Stimulated activated CD4-positive, alpha-beta T cell treated with anti-CD3 and anti-CD28 coated beads, Interleukin-2, amount 100 ng/mL, for 24 hours (primary cell): ENCODE measurements at places on chromosomes 4 and X.

GRCh38 chr4:2937146-2937857 lies 25.9 kb downstream of the NOP14 start:
- DNase-seq, result no peak

GRCh38 chr4:136831553-136831952 lies 700.7 kb downstream of the PCDH18 start:
- no peak for DNase-seq

DNA sequence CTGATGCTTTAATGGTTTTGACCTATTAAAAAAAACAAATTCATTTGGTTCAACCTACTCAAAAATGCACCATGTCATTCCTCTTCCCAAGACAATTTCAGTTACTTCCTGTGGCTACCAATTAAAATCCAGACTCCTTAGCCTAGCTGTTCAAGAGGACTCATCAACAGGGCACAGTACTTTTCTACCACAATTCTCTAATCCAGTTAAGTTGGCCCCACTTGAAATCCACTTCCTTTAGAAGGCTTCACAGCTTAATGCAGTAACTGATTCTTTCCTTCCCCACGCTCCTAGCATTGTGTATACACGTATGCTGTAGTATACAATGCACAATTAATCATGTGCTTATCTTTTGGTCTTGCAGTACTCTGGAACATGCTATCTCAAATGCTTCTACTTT lies 129.8 kb downstream of the UGT8 start:
- DNase-seq, result no peak

DNA sequence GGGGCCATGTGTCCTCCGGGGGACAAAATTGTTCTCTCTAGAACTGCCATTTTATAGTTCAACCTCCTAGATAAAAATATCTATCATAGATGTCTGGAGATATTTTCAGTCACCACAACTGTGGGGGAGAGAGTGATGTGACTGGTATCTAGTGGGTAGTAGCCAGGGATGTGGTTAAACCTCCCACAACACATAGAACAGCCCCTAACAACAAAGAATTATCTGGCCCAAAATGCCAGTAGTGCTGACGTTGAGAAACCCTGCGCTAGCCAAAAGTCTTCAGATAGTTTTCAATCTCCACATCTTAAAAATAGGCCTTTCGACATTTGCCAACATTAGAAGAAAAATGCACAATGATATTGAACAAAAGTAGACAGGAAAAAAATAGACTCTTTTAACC lies 19.0 kb upstream of the SUPT20HL2 start:
- no peak for DNase-seq

- no peak for DNase-seq
Measured at GRCh38 chr4:139942241-139942640, 211.7 kb downstream of the MAML3 start.
